ELR (cell line): ENCODE measurements at places on chromosomes 5 and 9.

DNA sequence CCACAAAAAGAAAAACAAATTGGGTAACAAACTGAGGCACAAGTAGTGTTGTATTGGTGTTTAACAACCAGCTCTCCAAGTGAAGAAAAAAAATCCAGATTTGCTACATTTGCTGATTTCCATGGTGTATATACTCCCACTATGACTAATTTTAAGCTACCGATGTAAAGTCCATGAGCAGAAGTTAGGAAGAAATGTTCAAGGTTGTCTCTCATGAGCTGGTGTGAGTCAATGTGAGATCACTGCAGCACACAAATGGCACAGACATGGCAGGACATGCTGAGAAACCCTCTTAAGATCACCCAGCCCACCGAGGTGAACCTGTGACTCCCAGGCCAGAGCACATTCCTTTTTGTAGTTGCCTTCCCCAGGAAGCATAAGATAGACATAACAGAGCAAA lies 36.2 kb downstream of the SLC44A1 start:
- peak; percentile 89 for DNase-seq

DNA sequence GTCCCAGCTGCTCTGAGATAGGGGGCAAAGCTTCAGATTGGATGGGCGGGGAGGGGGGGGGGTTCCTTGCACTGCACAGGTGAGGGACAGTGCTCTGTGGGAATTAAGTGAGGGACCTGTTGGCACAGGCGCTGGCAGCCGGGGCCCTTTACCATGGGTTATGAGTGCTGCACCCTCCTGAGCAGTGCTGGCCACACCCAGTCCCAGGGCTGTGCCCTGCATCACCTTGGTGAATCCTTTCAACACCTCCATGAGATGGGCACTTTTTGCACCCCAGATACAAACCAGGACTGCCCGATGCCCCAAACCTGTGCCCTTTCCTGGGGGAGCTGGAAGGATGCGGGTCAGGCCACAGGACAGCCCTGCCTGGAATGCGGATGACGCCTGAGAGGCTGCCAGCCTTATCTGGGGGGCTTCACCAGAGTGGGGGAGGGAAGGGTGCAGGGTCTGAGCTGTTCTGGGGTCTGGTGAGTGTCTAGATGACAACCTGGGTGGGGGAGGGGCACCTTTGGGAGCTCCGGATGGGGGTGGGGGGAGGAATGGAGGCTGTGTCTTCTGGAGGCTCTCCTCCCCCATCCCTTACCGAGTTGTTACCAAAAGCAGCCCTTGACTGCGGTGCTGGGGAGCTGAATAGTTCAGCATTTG lies 5.2 kb downstream of the CRB2 start:
- no peak for DNase-seq

GRCh38 chr5:133470841-133471240 lies 141.5 kb downstream of the FSTL4 start:
- DNase-seq = no peak

DNA sequence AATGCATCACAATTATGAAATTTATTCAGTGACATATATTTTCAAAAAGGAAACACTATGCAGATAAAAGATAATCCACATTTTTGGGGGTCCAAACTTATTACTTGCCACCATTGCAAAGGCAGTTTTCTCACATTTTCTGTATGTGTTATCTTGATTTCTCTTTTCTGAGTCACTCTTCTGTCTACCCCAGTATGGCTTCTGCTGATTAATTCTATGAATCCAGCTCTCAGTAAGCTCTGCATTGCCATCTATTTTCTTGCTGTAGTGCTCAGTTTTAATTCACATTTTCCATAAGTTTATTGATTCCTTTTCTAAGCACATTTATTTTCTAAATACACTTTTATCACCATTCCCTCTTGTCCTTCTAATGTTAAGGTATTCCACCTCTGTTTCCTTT lies 1.7 kb downstream of the IFNA10 start:
- DNase-seq = no peak

DNA sequence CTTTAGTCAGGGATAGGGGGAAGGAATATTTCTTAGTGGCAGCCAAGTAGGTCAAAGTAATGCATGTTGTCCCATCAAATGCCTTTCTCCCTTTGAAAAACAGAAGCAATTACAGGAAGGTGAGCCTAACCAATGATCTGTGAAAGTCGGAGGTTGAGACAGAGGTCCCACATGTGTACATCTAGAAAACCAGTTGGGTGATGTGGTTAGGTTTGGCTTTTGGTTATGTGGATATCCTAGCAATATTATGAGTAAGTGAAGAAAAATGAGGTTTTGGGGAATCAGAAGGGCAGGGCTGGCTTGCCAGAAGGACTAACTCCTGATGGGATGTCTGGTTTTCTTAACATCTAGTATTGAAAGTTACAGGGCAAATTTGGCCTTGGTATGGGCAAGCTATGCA lies 63.4 kb upstream of the PALM2AKAP2 start:
- DNase-seq = no peak

- peak; percentile 47 for DNase-seq
Measured at GRCh38 chr5:139147483-139148087, 50.6 kb downstream of the SIL1 start.

DNA sequence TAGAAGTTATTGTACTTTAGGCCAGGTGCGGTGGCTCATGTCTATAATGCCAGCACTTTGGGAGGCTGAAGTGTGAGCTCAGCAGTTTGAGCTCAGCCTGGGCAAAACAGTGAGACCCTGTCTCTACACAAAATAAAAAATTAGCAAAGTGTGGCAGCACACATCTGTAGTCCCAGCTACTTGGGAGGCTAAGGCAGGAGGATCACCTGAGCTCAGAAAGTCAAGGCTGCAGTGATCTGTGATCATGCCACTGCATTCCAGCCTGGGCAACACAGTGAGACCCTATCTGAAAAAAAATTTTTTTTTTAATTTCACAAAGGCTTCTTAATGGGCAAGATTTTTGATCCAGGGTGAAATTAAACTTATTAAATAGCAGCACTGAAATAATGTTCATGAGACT lies 92.8 kb downstream of the CDC42SE2 start:
- DNase-seq = no peak

GRCh38 chr5:171966270-171966669 lies 40.2 kb downstream of the FBXW11 start:
- no peak for DNase-seq

DNA sequence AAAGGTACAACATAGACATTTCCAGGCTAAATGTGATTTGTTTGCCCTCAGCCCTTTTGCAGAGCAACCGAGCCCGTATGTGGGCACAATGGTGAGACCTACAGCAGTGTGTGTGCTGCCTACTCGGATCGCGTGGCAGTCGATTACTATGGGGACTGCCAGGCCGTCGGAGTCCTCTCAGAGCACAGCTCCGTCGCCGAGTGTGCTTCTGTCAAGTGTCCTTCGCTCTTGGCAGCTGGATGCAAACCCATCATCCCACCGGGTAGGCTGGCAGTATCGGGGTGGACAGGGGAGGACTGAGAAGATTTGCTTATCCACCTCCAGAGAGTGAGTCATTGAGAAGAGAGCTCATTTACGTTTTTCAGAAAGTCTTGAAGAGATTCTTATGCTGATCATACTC lies 17.8 kb upstream of the GLIPR2 start:
- no peak for DNase-seq

- peak; percentile 76 for DNase-seq
Measured at GRCh38 chr9:37187713-37188439, 67.5 kb downstream of the ZCCHC7 start.

- no peak for DNase-seq
Measured at GRCh38 chr9:113785334-113785733, 90.8 kb upstream of the ZNF618 start.

DNA sequence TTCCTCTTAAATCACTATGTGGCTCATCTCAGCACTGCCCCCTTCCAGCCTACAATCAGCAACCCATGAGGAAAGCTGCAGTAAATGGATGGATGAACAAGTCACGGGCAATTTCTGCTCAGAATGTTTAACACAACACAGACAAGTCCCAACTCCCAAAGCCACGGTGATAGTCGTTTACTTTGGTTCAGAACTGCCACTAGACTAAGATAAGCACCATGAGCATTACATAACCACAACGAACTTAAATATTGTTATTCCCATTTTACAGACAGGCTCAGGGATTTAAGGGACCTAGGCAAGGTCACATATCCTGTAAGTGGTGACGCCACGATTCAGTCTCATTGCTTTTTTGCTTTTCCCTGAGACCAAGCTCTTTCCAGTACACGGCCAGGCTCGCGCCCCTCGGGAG lies 2.0 kb upstream of the SMIM27 start:
- DNase-seq = peak; percentile 28

- DNase-seq = no peak
Measured at GRCh38 chr5:104526866-104527265, 964.3 kb upstream of the NUDT12 start.

GRCh38 chr9:114725930-114726329 lies 43.9 kb upstream of the TEX48 start:
- no peak for DNase-seq

DNA sequence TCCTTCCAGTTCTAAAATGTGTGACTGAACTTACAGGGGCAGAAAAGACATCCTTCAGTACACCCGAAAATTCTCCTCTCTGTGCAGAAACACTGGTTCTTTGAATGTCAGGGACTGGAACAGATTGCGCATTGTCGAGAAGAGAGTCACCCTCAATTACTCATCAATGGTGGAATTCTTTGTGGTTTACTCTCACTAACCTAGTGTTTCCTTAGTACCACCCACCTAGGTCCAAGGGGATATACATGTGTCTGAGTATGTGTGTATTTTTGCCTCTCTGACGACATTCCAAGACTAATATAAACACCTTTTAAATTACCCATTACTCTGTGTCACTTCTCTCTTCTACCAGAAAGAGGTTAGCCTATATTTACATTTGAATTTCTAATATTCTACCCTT lies 660.8 kb downstream of the TLE1 start:
- peak; percentile 98 for DNase-seq

DNA sequence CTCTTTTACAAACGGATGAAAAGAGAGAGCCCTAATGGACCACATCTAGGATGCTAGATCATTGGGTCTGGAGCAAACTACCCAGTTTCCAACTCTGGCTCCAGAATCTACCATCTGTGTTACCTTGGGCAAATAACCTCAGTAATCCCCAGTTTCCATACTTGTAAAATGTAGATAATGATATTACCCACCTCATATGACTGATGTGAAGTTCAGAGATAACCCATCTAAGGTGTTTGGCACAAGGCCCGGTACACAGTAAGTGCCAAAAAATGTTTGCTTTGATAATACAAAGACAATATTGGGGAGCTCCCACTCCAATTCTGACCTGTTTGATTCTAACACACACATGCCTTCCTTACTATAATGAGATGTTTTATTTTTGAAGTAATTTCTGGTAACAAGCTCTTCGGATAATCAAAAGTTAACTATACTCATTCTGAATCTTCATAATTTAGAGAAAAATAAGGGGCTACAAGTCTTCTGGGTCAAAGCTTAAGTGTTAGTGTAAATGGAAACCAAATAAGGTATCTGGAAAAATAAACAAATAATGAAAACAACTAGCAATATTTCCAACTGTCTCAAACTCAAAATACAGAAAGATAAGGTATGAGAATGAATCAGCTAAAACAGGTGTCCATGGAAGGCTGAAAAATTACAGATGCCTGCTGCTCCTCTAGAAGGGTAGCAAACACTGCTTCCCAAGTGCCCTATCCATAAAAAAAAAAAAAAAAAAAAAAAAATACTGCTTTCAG lies 30.4 kb downstream of the ELL2 start:
- no peak for DNase-seq

DNA sequence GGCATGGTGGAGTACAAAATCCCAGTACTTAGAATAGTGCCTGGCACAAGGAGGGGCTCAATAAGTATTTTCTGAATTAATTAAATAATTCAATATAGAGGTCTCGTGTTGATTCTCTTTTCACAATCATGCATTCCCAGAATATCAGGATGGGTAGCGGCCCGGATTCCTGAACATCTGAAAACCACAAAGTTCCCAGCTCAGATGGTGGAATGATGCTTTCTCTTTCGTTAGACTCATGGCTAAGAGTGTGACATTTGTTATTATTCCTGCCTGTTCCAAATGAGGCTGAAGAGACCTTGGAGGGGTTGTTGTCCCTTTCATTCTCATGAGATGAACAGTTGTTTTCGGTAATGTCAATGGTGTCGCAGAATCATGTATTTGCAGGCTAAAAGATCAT lies 95.4 kb upstream of the LIFR start:
- DNase-seq = no peak

GRCh38 chr5:77076961-77077828 lies 9.9 kb downstream of the ZBED3 start:
- DNase-seq = peak; percentile 42

DNA sequence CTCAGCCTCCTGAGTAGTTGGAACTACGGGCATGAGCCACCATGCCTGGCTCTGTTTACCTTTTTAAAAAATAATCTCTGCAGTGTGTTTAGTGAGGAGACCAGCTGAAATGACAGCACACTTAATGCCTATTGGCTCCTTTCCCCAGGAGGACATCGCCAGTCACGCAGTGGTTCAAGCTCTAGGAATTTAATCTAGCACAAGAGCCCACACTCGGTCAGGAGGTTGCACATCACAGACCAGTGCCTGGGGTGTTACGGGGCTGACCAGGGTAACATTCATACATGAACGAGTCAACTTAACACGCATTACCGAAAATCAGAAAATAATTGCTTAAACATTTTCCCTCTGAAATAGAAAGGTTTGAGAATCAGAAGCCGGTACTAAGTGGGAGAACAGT lies 217.0 kb downstream of the GOLPH3 start:
- DNase-seq = no peak

DNA sequence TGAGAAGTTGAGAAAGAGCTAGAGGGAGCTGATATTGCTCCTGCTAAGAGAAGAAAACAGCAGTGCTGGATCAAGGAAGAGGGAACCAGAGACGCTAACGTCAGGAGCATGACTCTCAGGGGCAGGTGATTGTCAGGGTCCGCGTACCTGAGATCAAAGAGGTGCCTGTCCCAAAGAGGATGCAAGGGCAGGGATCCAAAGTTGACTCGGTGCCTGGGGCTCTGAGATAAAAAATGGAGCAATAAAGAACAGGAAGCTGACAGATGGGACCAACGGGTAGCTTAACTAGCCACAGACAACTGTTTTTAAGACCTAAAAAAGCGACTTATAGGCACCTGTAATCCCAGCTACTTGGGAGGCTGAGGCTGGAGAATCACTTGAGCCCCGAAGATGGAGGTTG lies 517.8 kb downstream of the IRX1 start:
- no peak for DNase-seq

GRCh38 chr9:84059936-84060335 lies 79.3 kb downstream of the RMI1 start:
- DNase-seq = no peak
